Spinal cord (tissue), 10 donors: ENCODE measurements at places on chromosomes 16 and 17.
A peak's percentile ranks its signal among the peaks of the same experiment; 100 is the strongest.

GRCh38 chr16:67968400-67969253 lies at the start of gene SLC12A4:
TSS of gene SLC12A4 (minus strand) at chr16:67968637. CDS start at chr16:67968553, 84 bp downstream.
- peak within 1 kb of the TSS; percentile 79 for H3K4me3 ChIP-seq
- H3K27ac ChIP-seq = peak within 1 kb of the TSS; percentile 76
- H3K36me3 ChIP-seq = peaks cover 5% of the 10 kb centered on the region
- no peak for DNase-seq
- peaks cover 19% of the 10 kb centered on the region for H3K27me3 ChIP-seq

- DNase-seq = no peak
- H3K4me1 ChIP-seq = peaks cover 10% of the 10 kb centered on the region
- no peaks in the 10 kb centered on the region for H3K27me3 ChIP-seq
- H3K4me3 ChIP-seq = peak within 1 kb of the TSS; percentile 27
Observed at GRCh38 chr16:31428279-31428597, at the start of gene COX6A2. TSS of gene COX6A2 (minus strand) at chr16:31428360. CDS start at chr16:31428325, 35 bp downstream.

DNA sequence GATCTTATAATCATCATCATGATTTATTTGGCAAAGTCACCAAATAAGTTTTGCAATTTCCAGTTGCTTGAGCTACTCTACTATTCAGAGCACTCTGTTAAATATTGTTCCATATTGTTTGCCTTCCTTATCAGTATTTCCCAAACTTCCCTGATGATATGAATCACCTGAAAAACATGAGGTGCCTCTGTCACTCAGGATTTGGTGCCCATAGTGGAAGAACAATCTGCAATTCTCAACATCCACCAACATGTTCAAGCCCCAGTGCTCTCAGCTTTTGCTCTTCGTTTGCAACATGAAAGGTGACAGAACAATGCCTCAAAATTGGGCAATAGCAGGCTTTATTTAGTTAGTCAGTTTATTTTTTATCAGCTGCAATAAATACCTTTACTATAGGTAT lies 28.6 kb upstream of the WSB1 start:
- H3K4me1 ChIP-seq = no peaks in the 10 kb centered on the region
- no peaks in the 10 kb centered on the region for H3K36me3 ChIP-seq
- H3K4me3 ChIP-seq = no peak overlapping the region
- H3K27ac ChIP-seq = no peak overlapping the region
- H3K27me3 ChIP-seq = no peaks in the 10 kb centered on the region
- DNase-seq = no peak

DNA sequence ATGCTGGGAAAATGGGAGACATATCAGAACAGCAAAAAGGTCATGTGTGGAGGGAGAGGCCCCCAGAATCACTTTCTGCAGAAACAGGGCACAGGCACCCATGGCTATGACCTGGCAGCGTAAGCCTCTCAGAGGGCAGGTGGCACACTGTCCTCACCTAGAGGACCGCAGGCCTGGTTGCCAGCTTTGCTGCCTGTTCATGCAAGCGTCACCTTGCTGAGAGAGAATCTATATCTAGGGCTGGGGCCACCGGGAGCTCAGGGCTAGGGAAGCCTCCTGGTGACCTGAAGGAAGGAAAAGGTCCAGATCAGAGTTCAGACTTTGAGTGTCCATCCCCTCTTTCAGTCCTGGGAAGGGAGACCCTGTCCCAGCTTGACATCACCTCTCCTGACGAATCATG lies 78.7 kb downstream of the GOSR1 start:
- no peak overlapping the region for H3K27ac ChIP-seq
- H3K4me3 ChIP-seq = no peak overlapping the region
- H3K4me1 ChIP-seq = no peaks in the 10 kb centered on the region
- no peak for DNase-seq

- DNase-seq = no peak
- H3K27ac ChIP-seq = no peak overlapping the region
- no peaks in the 10 kb centered on the region for H3K27me3 ChIP-seq
Observed at GRCh38 chr17:27303734-27304133, 9.8 kb downstream of the WSB1 start.

GRCh38 chr17:79870540-79870939 lies 31.3 kb upstream of the CBX4 start:
- no peaks in the 10 kb centered on the region for H3K4me1 ChIP-seq
- no peak for DNase-seq
- no peaks in the 10 kb centered on the region for H3K36me3 ChIP-seq
- no peak overlapping the region for H3K4me3 ChIP-seq

- H3K27me3 ChIP-seq = no peaks in the 10 kb centered on the region
- no peak overlapping the region for H3K27ac ChIP-seq
- peak overlapping the region; percentile 55 for H3K4me3 ChIP-seq
- DNase-seq = no peak
- H3K4me1 ChIP-seq = peaks cover 35% of the 10 kb centered on the region
- peaks cover 16% of the 10 kb centered on the region for H3K36me3 ChIP-seq
Observed at GRCh38 chr16:4115949-4116318, 308 bp downstream of the ADCY9 start.

- no peaks in the 10 kb centered on the region for H3K36me3 ChIP-seq
- no peak overlapping the region for H3K27ac ChIP-seq
- DNase-seq = no peak
- H3K4me1 ChIP-seq = no peaks in the 10 kb centered on the region
- H3K4me3 ChIP-seq = no peak overlapping the region
Observed at GRCh38 chr16:80656711-80657150, 115.9 kb downstream of the DYNLRB2 start.

DNA sequence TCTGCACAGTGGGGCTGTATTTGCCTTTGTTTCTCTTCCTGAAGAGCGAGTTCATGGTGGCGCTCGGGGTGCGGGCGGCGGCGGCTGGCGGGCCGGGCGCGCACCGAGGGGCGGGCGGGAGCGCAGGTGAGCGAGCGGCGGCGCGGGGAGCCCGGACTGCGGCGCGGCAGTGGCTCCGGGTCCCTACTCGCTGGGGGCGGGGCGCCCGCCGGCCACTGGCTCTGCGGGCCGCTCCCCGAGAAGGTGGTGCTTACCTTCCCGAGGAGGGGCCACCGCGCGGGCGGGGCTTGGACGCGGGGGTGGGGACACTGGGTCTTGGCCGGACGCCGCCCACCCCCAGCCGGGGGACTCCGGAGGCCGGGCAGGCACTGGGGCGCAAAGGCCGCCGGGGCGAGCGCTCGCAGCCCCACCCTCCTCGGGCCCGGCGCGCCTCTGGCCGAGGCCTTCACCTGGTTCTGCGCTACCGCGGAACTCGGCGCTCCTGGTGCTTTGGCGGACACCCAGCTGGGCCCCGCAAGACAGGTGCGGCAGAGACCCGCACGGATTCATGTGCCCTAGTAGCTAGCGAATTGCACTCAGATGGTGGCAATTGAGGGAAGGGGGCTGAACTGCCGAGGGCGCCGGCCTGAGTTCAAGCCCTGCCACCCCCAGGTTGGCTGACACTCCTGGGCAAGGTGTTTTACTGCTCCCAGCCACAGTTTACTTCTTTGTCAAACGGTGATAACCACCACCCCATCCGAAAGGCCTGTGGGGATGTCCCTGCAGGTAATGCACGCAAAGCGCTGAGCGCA lies at the start of gene PPL:
Gene PPL, minus strand, starts transcription at position 158 of the 791 bp plus-strand sequence. Its CDS starts 103 bp downstream, at position 55.
- peak within 1 kb of the TSS; percentile 18 for H3K4me3 ChIP-seq
- no peak within 1 kb of the TSS for H3K27ac ChIP-seq
- DNase-seq = peak; percentile 43
- peaks cover 12% of the 10 kb centered on the region for H3K4me1 ChIP-seq

DNA sequence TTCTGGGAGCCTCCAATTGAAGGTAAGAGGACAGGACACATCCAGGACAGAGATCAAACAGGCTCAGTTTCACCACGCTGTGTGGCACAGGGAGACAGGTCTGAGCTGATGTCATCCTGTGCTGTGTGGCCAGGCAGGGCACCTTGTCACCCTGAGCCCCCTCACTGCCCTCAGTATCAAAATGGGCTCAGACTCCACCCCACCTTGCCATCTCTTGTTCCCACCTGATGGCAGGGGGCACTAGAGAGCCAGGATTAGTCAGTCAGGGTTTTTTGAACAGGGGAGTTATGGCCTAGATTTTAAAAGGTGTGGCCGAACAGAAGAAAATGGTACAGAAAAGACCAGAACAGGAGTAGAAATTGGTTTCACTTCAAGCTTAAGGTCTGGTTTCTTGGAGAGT lies 2.6 kb downstream of the KAT2A start:
- H3K36me3 ChIP-seq = peaks cover 74% of the 10 kb centered on the region
- peaks cover 32% of the 10 kb centered on the region for H3K4me1 ChIP-seq
- no peaks in the 10 kb centered on the region for H3K27me3 ChIP-seq
- H3K4me3 ChIP-seq = no peak overlapping the region
- no peak for DNase-seq

- no peak overlapping the region for H3K4me3 ChIP-seq
- DNase-seq = no peak
- peaks cover 97% of the 10 kb centered on the region for H3K36me3 ChIP-seq
- H3K27ac ChIP-seq = peak overlapping the region; percentile 40
- no peaks in the 10 kb centered on the region for H3K27me3 ChIP-seq
- peaks cover 57% of the 10 kb centered on the region for H3K4me1 ChIP-seq
Observed at GRCh38 chr17:1007310-1008007, 10.5 kb downstream of the TIMM22 start.

- H3K27ac ChIP-seq = no peak overlapping the region
- no peak for DNase-seq
- no peak overlapping the region for H3K4me3 ChIP-seq
- no peaks in the 10 kb centered on the region for H3K4me1 ChIP-seq
Observed at GRCh38 chr17:18916816-18917500, 35.0 kb upstream of the SLC5A10 start.

- DNase-seq = no peak
- H3K27ac ChIP-seq = no peak overlapping the region
- H3K27me3 ChIP-seq = peaks cover 4% of the 10 kb centered on the region
- H3K36me3 ChIP-seq = no peaks in the 10 kb centered on the region
- H3K4me1 ChIP-seq = peaks cover 4% of the 10 kb centered on the region
Observed at GRCh38 chr17:34710226-34710625, 130.8 kb downstream of the TMEM132E start.

DNA sequence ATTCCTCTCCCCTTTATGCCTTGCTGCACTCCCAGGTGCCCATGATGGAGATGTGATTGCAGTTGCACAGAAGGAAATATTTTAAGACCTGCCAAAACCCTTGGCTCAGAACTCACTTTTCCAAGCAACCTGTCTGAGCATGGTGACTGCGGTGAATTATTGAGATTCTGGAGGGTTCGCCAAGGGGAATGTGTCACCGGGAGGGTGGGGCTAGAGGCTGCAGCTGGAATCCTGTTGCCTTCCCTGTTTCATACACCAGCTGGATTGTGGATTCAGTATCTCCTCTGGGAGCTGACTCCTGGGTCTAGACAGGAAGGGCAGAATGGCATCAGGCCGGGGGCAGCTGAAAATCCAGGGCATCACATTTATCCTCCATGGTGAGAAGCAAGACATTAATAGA lies 527.2 kb downstream of the TMEM114 start:
- H3K36me3 ChIP-seq = no peaks in the 10 kb centered on the region
- H3K27ac ChIP-seq = no peak overlapping the region
- H3K27me3 ChIP-seq = no peaks in the 10 kb centered on the region
- H3K4me3 ChIP-seq = no peak overlapping the region

- H3K27ac ChIP-seq = no peak overlapping the region
- H3K4me1 ChIP-seq = peaks cover 8% of the 10 kb centered on the region
- DNase-seq = no peak
Observed at GRCh38 chr16:86100205-86101136, 201.5 kb downstream of the IRF8 start.

- H3K27me3 ChIP-seq = no peaks in the 10 kb centered on the region
- no peaks in the 10 kb centered on the region for H3K36me3 ChIP-seq
- H3K4me3 ChIP-seq = no peak overlapping the region
Observed at GRCh38 chr17:55090079-55090492, 121.5 kb downstream of the STXBP4 start.

DNA sequence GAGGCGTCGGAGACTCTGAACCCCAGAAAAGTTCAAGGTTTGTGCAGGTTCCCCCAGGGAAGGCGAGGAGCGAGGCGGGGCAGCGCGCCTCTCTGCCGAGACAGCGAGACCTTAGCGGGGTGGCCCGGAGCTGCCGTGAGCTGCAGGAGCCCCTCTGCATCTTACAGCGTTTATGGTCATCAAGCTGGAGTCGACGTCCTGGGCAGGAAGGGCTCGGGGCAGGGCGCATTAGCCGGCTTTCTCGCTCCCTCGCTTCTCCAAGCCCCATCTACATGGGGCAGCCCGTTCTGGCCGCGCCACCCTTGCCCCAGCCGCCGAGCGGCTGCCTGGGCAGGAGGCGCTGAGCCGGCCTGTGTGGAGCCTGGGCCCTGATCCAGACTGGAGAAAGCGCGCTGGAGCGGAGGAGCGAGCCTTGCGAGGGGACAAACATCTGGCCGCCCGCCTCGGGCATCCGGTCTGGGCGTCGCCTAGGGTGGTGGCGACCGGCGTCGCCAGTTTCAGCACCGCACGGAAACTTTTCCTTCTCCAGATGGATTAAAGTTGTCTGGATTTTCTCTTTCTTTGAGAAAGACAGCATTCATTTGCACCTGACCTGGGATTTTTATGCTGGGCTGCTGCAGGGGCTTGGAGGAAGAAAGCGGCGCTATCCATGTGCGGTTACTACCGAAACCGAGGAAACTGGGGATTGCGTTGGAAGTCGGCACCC lies 750 bp downstream of the TMEM132E start:
- peaks cover 63% of the 10 kb centered on the region for H3K4me1 ChIP-seq
- H3K27me3 ChIP-seq = peaks cover 56% of the 10 kb centered on the region
- DNase-seq = no peak

GRCh38 chr17:43853546-43853945 lies 6.6 kb downstream of the CD300LG start:
- peaks cover 2% of the 10 kb centered on the region for H3K27me3 ChIP-seq
- H3K4me1 ChIP-seq = peaks cover 13% of the 10 kb centered on the region

DNA sequence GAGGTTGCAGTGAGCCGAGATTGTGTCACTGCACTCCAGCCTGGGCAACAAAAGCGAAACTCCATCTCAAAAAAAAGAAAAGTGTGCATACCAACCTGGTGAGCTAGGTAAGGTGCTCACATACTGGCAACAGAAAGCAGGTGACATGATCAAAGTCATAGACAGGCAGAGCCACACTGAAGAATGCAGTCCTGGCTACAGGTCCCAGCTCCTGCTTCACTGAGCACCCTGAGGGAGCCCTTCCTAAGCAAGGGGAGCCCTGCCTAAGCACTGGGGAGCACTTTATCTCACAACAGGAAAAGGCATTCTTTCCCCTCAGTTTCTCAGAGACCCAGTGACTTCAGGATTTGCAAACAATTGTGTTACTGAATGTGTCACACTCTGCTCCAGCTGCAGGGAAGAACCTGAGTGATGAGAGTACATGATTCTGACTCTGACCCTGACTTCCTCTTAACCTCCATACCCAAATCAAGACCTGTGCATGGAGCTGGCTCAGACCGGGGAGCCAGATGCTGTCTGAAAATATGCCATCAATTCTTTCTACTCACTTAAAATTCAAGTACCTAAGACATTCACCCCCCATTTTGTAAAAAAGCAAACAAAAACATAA lies 40.5 kb downstream of the ANKRD11 start:
- H3K27me3 ChIP-seq = no peaks in the 10 kb centered on the region
- peaks cover 40% of the 10 kb centered on the region for H3K4me1 ChIP-seq
- no peak overlapping the region for H3K27ac ChIP-seq
- no peak overlapping the region for H3K4me3 ChIP-seq
- peaks cover 2% of the 10 kb centered on the region for H3K36me3 ChIP-seq

- DNase-seq = no peak
- H3K36me3 ChIP-seq = no peaks in the 10 kb centered on the region
- H3K4me1 ChIP-seq = no peaks in the 10 kb centered on the region
- H3K27me3 ChIP-seq = no peaks in the 10 kb centered on the region
- H3K27ac ChIP-seq = no peak overlapping the region
Observed at GRCh38 chr16:62272035-62272434, 235.8 kb upstream of the CDH8 start.
